Prostate gland (tissue), 2 donors: ENCODE measurements at places on chromosomes 2 and 18. TPM values are rescaled to one million over a fixed set of nuclear protein-coding genes. Genes with fewer than 3 reads are reported as not detected.

GRCh38 chr18:50855976-50856757 lies 22.8 kb upstream of the ME2 start:
- no peaks in the 10 kb centered on the region for H3K36me3 ChIP-seq
- H3K27me3 ChIP-seq: no peaks in the 10 kb centered on the region
- DNase-seq: no peak
- no peak overlapping the region for H3K27ac ChIP-seq
- H3K4me3 ChIP-seq: no peak overlapping the region

GRCh38 chr2:146874260-146874658 lies 970.6 kb upstream of the ACVR2A start:
- H3K36me3 ChIP-seq: no peaks in the 10 kb centered on the region
- no peaks in the 10 kb centered on the region for H3K4me1 ChIP-seq

- no peaks in the 10 kb centered on the region for H3K36me3 ChIP-seq
- DNase-seq: no peak
- H3K4me3 ChIP-seq: no peak overlapping the region
Measured at GRCh38 chr2:138238908-138239307, 262.7 kb upstream of the SPOPL start.

DNA sequence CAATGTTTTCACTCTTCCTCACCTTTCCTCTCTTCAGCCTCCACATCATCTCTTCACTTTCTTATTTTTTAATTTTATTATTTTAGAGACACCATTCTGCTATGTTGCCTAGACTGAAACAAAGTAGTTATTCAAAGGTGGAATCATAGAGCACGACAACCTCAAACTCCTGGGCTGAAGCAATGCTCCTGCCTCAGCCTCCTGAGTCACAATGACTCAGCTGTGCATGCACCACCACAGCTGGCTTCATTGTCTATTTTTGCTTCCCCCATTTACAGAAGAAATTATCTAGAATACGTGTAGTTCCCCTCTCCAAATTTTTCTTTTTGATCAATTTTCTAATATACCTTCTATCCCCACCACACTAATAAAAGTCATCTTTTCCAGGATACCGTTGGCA lies 911.5 kb upstream of the SOX11 start:
- H3K27me3 ChIP-seq: no peaks in the 10 kb centered on the region
- no peak for DNase-seq
- no peaks in the 10 kb centered on the region for H3K36me3 ChIP-seq
- H3K27ac ChIP-seq: no peak overlapping the region
- no peaks in the 10 kb centered on the region for H3K4me1 ChIP-seq
- no peak overlapping the region for H3K4me3 ChIP-seq

GRCh38 chr18:9405977-9406376 lies 69.3 kb upstream of the RALBP1 start:
- no peak for DNase-seq
- no peak overlapping the region for H3K4me3 ChIP-seq
- H3K27ac ChIP-seq: no peak overlapping the region

GRCh38 chr2:11679016-11679415 lies 9.0 kb upstream of the NTSR2 start:
- no peaks in the 10 kb centered on the region for H3K4me1 ChIP-seq
- H3K27me3 ChIP-seq: no peaks in the 10 kb centered on the region
- H3K36me3 ChIP-seq: no peaks in the 10 kb centered on the region
- DNase-seq: no peak

GRCh38 chr18:69787825-69788547 lies 159.7 kb downstream of the CD226 start:
- no peaks in the 10 kb centered on the region for H3K4me1 ChIP-seq
- no peak overlapping the region for H3K4me3 ChIP-seq
- no peaks in the 10 kb centered on the region for H3K36me3 ChIP-seq
- H3K27ac ChIP-seq: no peak overlapping the region
- no peak for DNase-seq

DNA sequence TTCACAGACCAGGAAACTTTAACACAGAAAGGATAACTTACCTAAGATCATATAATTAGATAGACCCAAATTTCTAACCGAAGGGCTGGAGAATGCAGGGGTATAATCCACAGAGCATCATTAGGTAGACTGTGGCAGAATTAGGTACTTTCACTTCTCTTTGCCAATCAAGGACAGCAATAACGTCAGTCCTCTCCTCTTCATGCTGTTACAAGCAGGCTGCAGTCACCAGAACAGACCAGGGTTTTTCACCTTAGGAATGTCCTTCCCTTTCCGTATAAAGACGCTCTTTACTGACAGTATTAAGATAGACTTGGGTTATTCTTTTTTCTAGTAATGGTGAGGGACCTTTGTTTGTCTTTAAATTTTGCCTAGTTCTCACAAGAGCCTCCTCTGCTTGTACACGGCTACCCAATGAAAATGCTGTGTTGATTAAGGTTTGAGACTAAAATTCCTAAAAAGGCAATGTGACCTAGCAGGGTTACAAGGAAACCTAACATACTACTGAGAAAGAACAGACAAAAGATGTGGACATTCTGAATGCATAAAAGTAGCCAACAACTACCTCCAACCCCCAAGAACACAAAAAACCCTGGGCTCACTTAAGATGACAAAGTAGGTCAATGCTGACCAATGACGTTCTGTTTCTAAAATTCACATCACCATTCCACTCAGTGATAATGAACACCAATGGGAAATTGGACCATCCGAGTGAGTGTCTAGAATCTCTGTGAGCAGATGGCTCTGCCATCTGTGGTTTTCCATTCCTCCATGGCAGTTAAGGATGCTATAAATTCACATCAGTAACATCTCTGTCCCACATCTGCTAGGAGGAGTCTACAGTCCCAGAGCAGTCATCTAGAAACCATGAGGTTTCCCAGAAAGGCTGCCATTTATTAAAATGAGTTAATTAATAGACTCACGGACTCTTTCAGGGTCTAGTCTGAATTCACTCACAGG lies 2.1 kb downstream of the PDIA6 start:
- H3K27ac ChIP-seq: no peak overlapping the region
- H3K27me3 ChIP-seq: no peaks in the 10 kb centered on the region
- H3K4me1 ChIP-seq: no peaks in the 10 kb centered on the region
- no peak for DNase-seq

DNA sequence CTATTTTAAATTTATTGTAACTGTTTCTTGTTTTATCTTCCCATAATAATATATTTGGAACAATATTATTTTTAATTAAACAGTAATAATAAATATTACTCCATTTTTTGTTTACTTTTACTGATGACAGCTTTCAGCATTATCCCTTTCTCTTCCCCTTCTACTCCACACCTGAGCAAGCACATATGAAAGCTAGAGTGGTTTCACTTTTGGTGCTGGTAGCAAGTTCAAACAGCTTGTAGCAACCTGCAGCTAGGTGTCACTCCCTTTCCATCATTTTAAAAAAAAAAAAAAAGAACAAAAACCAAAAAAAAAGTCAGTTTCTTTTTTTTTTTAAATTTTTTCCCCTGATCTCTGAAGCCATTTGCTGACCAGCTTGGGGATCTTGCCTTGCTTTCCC lies 801.8 kb downstream of the CCDC85A start:
- H3K4me3 ChIP-seq: no peak overlapping the region
- no peak for DNase-seq
- no peak overlapping the region for H3K27ac ChIP-seq
- H3K4me1 ChIP-seq: no peaks in the 10 kb centered on the region
- H3K27me3 ChIP-seq: no peaks in the 10 kb centered on the region

DNA sequence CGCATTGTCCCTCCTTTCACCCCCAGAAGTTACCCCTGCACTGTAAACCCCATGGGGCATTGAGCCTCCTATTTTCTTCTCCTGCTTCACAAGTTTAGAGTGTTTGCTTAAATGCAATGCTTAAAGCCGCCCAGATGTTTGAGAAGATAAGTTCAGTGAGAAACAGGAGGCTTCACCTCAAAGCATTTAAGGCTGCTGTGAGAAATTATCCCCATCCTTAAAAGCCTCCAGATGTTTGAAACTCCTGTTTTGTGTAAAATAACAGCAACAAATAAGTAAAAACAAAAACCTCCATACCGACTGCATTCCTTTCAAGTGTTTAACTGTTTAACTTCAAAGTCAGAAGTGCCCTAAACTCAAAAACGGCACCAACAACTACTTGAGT lies 81.8 kb downstream of the RTP5 start:
- no peak overlapping the region for H3K4me3 ChIP-seq
- H3K4me1 ChIP-seq: no peaks in the 10 kb centered on the region
- no peaks in the 10 kb centered on the region for H3K36me3 ChIP-seq
- no peak overlapping the region for H3K27ac ChIP-seq
- no peak for DNase-seq
- no peaks in the 10 kb centered on the region for H3K27me3 ChIP-seq

- no peaks in the 10 kb centered on the region for H3K4me1 ChIP-seq
- no peak for DNase-seq
- no peak overlapping the region for H3K27ac ChIP-seq
- H3K36me3 ChIP-seq: no peaks in the 10 kb centered on the region
- no peaks in the 10 kb centered on the region for H3K27me3 ChIP-seq
- H3K4me3 ChIP-seq: no peak overlapping the region
Measured at GRCh38 chr2:66127061-66127460, 307.9 kb upstream of the MEIS1 start.

DNA sequence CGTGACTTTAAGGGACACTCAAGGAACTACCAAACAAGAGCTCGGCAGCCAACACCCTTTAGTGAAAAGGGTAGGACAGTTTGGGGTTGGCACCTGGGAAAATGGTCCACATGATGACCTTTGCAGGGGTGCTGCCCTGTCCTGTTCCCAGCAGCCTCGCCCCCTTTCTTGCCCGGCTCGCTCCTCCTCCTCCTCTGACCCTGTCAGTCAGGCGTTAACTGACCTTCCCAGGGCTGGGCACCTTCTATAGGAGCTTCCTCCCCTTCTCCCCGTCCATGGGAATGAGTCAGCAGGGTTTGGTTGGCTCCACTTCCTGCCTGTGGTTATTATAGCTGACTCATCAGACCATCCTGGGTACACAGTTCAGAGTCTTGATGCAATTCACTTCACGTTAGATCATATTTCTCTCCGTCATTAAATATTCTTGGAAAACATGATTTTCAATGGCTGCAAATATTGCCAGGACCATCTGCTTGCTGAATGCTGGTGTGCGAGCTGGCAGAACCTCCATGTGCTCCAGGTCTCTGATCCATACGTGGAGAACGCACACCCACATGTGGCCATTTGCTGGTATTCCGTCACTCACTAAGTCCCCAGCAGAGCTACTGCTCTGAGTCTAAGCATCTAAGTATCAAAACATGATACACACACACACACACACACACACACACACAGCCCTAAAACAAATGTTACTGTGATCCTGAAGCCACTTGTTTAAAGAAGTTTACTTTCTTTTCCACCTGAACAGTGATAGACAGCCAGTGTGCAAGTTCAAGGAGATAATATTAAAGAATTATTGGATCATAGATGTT lies 185.0 kb downstream of the ANAPC1 start:
- no peaks in the 10 kb centered on the region for H3K27me3 ChIP-seq
- no peaks in the 10 kb centered on the region for H3K36me3 ChIP-seq
- H3K27ac ChIP-seq: no peak overlapping the region
- H3K4me1 ChIP-seq: no peaks in the 10 kb centered on the region
- DNase-seq: peak; percentile 50

DNA sequence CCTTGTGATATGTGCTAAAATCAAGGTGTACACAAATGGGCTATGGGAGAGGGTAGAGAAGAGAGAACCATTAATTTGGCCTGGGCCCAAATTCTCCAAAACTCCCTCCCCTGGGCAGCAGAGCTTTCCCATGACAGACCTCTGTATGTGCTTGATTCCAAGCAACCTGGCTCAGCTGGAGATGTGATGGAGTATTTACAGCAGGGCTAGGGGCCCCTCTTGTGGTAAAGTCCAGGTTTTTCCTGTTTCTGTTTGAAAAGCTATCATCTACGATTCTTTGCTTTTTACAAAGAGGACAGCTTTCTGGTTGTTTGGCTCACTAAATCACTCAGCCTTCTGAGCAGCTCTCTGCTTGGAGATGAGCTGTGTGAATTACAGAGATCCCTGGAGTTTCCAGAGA lies 40.3 kb downstream of the KCNS3 start:
- H3K4me3 ChIP-seq: no peak overlapping the region
- DNase-seq: no peak
- H3K27me3 ChIP-seq: no peaks in the 10 kb centered on the region
- H3K4me1 ChIP-seq: no peaks in the 10 kb centered on the region
- H3K27ac ChIP-seq: no peak overlapping the region

DNA sequence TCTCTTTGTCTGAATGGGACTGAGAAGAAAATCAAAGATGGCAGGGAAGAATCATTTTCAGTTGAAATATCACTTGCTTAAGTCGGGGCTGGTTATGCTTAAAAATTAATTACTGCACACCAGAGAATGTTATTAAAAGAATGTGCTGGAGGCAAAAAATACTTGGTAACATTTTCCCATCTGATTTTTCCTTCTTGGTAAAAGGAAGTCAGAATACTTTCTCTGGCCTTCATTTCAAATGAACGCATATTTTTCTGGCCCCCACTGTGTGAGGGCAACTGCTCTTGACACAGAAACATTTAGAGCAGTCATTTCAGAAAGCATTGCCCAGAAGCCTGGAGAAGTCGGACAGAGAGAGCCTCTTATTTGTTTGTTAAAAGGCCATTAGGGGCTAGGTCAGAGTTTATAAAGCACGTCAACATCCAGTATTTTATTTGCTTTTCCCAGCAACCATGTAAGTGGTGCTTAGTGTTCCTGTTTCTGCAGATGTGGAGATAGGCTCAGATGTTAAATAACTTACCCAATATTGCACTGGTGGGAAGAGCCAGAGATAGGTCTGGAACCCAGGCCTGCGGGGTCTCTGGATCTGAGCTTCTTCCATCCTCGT lies 32.9 kb upstream of the LYPD6B start:
- DNase-seq: no peak
- peaks cover 8% of the 10 kb centered on the region for H3K4me1 ChIP-seq
- no peak overlapping the region for H3K27ac ChIP-seq
- no peak overlapping the region for H3K4me3 ChIP-seq
- H3K27me3 ChIP-seq: no peaks in the 10 kb centered on the region

The FZD7 gene
- 16.1 TPM for total RNA-seq

The NOSTRIN gene
- total RNA-seq: 56.1 TPM

The ANKRD44 gene
- 6.0 TPM for total RNA-seq
